NCI-H1930 (cell line): ENCODE measurements at places on chromosomes 1 and 21.

- DNase-seq: no peak
These were observed 5.1 kb upstream of the ETV3L start for GRCh38 chr1:157104598-157105293.

- no peak for DNase-seq
These were observed 348.3 kb downstream of the AJAP1 start for GRCh38 chr1:5002676-5003075.

DNA sequence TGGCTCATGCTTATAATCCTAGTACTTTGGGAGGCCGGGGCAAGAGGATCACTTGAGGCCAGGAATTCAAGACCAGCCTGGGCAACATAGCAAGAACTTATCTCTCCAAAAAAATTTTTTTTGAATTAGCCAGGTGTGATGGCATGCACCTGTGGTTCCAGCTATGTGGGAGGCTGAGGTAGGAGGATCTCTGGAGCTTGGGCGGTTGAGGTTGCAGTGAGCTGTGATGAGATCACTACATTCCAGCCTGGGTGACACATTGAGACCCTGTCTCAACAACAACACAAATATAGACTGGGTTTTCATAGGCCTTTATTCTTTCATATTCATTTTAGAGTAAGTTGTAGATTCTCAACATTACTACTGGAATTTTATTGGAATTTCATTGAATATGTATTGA lies 12.8 kb downstream of the MED18 start:
- DNase-seq: no peak

- no peak for DNase-seq
These were observed 9.3 kb upstream of the TSNAX start for GRCh38 chr1:231519166-231519565.

- DNase-seq: no peak
These were observed 31.0 kb downstream of the AZIN2 start for GRCh38 chr1:33111965-33112364.

DNA sequence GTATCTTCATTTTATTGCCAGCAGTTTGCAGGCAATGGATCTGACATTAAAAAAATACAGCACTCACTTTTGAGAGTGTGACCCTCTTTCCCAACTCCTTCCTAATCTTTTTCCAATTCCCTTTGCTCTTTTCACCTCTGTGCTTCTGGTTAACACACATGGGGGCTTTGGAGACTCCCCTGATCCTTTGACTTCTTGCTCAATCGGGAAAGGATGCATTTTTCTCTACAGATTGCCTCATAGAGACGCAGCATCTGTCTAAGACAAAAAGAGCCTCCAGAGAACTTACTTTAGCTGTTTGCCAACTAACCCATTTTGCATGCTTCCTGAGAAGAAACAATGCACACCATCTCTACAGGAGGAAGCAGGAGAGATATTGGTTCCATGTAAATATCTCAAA lies 378.3 kb downstream of the PBX1 start:
- DNase-seq: no peak

- no peak for DNase-seq
These were observed 47.7 kb downstream of the MEF2D start for GRCh38 chr1:156452907-156453306.
